ENCODE measurements at places on chromosomes 3 and 15.
A peak's percentile ranks its signal among the peaks of the same experiment; 100 is the strongest.

DNA sequence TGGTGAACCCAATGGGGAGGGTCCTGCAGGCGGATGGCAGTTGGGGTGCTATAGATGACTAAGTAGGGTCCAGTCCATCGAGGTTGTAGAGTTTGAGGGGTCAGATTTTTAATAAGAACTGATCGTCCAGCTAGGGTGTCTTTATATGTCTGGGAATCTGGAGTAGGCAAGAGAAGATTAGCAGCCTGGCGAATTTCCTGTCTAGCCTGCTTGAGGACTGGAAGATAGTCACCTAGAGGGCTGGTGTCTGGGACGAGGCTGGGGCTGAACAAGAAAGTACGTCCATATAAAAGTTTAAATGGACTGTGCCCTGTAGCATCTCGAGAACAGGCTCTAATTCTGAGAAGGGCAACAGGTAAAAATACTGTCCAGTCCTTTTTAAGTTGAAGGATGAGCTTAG, 6.7 kb upstream of the IP6K2 start:
- no peak for DNase-seq

DNA sequence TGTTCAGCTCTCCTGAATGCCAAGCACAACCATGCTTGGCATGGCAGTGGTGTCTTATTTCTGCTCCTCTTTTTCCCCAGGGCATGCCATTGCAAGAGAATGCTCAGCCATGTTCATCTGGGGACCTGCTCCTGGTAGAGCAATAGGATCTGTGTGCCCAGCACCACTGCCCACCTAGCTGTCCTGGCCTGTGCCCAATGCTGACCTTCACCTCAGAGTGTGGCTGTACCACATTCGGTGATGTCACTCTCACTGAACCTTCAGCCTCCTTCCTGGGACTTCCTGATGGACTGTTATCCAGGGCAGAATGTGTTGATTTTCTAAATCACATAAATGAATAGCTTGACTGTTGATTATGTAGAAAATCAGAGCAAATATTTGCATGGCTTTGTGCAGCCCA, 42.0 kb downstream of the AGTR1 start:
- DNase-seq, result no peak

- peak; percentile 22 for DNase-seq
Measured at GRCh38 chr3:127590282-127590592, 296 bp downstream of the TPRA1 start.

GRCh38 chr3:27449530-27450150, 34.5 kb downstream of the SLC4A7 start:
- no peak for DNase-seq

DNA sequence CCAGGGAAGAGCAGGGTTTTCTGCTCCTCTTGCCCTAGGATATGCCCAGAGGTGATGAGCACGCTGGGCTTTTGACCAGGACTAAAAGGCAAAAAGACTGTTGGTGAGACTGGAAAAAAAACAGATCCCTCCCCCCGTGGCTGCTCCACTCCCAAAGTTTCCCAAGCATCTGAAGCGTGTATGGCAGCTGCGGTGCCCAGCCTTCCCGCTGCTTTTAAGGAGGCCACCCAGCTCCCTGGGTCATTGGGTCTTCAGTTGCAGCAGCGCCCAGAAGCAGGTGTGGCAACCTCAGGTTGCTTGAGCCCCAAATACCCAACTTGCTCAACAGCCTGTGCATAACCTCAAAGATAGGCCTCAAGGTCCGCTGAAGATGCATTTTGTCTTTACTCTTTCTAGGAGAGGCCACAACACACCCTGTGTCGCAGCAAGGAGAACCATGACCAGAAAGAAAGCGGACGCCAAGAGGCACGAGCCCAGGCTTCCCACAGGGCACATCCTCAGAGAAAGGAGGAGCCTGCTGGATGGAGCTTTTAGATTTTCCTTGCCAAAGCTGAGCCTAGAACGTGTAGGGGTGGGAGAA, 2.0 kb downstream of the SRGAP3 start:
- no peak for DNase-seq

GRCh38 chr15:98776607-98777281, 128.4 kb downstream of the IGF1R start:
- DNase-seq, result no peak

- DNase-seq, result peak; percentile 4
Measured at GRCh38 chr3:212432-212831, 15.9 kb downstream of the CHL1 start.

DNA sequence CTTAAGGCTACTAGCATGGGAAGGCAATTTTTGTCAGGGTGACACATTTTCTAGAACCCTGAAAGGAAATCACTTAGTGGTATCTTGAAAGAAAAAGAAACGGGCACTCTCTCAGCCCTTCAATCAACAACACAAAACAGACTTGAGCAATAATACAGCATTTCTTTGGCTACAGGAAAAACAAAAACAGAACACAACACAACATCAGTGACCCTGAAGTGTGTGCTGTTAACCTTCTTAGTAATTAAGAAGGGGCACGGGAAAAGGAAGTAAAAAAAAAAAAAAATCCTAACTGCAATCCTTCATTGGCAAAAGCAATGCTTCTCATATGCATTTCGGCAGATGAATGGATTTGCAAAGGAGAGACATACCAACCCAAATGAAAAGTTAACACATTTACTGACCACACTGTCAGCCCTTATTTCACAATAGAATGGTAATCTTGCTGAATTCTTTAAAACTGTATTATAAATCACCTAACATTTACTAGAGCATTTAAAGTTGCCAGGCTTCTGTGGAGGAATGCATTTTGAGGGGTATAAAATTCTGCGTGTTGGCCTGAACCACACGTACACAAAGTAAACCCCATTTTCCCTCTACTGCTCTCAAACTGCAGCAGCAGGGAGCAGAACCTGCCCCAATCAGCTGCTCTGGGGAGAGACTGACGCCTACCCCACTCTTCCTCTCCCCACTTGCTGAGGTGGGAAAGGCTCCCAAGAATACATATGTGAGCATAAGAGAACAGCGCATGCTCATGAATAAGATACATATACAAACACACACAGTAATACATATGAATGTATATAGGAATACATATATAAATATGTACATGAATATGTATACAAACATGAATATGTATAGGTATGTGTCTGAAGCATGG, 198.5 kb downstream of the FOXP1 start:
- DNase-seq, result no peak

DNA sequence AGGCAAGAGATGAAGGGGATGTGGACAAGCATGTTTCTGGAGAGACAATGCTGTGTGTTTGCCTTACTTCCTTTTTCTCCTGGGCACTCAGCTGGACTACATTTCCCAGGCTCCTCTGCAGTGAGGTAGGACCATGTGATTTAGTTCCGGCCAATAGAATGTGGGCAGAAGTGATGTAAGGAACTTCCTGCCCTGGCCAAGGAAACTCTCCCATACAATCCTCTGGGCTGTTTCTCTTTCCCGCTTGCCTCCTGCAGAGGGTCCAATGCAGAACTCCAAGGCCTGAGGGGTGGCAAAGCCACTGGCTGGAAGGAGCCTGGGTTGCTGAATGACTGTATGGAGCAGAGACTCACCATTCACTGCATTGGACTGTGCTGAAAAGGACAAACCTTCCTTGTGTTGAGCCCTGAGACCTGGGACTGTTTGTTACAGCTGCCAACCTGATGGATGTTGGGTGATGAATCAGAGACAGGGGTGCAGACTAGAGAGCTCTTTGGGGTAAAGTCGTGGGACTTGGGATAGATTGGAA, 82.7 kb upstream of the SLC6A6 start:
- peak; percentile 89 for DNase-seq

- DNase-seq, result no peak
Measured at GRCh38 chr3:134086616-134087015, 56.9 kb upstream of the SLCO2A1 start.

- peak; percentile 27 for DNase-seq
Measured at GRCh38 chr15:40238532-40239403, at the start of gene PAK6. Gene PAK6 (plus strand): TSS chr15:40239063. CDS start chr15:40264786, 25,723 bp downstream.

DNA sequence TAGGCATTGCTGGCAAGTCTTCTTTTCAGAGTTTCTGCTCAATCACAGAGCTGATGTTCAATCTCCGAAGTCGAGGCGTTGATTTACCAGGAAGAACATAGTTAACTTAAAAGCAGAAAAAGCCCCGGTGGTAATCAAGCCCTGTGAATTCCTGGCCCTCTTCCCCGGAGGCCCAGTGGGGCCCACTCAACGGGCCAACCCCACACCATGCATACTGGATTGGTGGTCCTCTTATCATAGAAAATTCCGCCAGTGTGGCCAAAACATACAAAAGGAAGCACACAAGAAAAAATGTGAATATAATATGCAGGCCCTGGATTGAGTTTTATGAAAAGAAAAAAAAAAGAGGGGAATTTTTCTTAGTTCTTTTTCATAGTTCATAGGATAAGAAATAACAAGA, 873.0 kb upstream of the NR2F2 start:
- no peak for DNase-seq

DNA sequence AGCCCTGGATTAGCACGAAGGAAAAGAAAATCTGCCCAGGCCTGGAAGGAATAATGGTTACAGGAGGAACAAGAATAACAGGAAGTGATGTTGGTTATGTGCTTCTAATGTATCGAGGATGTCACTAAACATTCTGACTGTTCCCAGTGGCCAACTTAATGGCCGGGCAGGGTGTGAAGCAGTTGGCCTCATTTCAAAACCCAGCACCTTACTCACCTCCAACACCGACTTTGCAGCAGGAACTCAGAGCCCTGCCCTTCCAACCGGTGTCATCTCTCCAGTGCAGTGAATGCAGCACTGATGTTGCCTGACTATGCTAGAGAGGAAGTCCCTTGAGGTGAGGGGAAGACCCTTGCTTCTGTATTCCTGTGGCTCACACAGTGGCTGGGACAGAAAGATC, 162.4 kb upstream of the LRTM1 start:
- no peak for DNase-seq

- no peak for DNase-seq
Measured at GRCh38 chr15:87829332-87830050, 427.0 kb downstream of the NTRK3 start.

DNA sequence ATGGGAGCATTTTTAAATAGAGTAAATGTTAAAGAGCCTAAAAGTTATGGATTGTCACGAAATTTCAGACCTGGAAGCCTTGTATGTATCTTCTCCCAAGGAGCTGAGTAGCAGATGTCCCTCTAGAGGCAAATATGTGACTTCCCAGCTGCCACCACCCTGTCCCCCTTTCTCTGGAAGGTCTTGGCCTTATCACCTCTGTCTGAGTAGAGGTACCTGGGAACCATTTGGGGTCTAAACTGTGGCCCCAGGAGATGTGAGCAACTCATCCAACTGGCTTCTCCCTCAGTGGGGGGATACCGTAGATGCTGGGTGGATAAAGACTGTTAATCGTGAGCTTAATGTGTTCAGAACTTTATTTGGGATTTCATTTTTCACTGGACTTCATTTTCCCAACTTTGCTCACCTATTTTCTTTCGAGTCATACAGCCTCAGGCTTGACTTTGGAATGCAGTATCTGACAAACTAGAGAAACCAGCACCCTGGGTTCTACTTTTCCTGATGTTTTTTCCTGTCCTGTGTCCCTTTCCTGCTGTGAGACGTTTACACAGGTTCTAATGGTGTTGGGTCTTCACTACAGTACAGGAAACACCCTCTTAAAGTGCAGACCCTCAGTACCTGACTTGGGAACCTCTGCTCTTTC, 53.3 kb upstream of the CCR4 start:
- no peak for DNase-seq

- peak; percentile 73 for DNase-seq
Measured at GRCh38 chr3:152505926-152506325, 237.2 kb downstream of the MBNL1 start.

GRCh38 chr3:139134678-139135372, 90.1 kb upstream of the PRR23C start:
- DNase-seq, result no peak

GRCh38 chr15:31342781-31343626, 16.4 kb downstream of the KLF13 start:
- DNase-seq, result no peak

GRCh38 chr15:64443747-64444621, 16.4 kb upstream of the ZNF609 start:
- DNase-seq, result no peak

DNA sequence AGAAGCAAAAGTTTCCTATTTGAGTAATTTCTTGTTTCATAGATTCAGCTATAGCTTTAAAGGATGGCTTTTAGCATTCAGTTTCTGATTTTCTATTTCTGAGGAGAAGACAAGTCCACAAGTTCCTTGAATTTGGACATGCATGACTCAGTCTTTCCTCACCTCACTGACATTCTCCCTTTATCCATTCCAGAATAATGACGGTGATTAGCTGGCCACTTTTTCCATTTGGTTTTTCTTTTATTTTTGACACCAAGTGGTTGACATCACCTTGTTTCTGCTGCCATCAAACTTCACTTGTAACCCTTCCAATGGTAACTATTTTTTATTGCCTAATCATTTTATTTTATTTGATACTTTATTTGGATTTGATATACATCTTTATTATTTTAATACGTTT, 404.4 kb upstream of the KCNMB2 start:
- no peak for DNase-seq

- no peak for DNase-seq
Measured at GRCh38 chr15:45112143-45112590, 1.8 kb downstream of the DUOX2 start.

- no peak for DNase-seq
Measured at GRCh38 chr3:189419038-189419437, 212.2 kb upstream of the TP63 start.

- no peak for DNase-seq
Measured at GRCh38 chr15:70382009-70382749, 284.5 kb upstream of the TLE3 start.

DNA sequence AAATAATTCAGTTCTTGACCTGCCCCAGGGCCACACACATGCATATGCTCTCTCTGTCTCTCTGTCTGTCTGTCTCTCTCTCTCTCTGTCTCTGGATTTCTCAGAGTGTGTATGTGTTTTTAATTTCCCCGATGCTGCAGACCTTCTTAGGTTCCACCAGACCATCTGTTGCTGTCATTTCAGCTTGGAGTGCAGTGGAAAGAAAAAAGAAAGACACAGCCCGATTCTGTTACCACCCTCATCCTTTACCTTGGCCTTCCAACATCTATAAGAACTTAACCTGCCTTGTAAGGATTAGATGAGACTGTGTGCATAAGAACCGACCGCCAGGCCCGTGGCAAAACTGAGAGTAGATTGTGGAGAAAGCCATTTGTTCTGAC, 9.7 kb upstream of the PGPEP1L start:
- no peak for DNase-seq

- DNase-seq, result no peak
Measured at GRCh38 chr15:101179341-101180153, 72.3 kb downstream of the CHSY1 start.

GRCh38 chr15:25694823-25695312, 168.3 kb downstream of the ATP10A start:
- no peak for DNase-seq

GRCh38 chr3:179091113-179091512, 19.5 kb upstream of the ZMAT3 start:
- DNase-seq, result no peak
